ENCODE measurements at places on chromosomes 16 and 17.

DNA sequence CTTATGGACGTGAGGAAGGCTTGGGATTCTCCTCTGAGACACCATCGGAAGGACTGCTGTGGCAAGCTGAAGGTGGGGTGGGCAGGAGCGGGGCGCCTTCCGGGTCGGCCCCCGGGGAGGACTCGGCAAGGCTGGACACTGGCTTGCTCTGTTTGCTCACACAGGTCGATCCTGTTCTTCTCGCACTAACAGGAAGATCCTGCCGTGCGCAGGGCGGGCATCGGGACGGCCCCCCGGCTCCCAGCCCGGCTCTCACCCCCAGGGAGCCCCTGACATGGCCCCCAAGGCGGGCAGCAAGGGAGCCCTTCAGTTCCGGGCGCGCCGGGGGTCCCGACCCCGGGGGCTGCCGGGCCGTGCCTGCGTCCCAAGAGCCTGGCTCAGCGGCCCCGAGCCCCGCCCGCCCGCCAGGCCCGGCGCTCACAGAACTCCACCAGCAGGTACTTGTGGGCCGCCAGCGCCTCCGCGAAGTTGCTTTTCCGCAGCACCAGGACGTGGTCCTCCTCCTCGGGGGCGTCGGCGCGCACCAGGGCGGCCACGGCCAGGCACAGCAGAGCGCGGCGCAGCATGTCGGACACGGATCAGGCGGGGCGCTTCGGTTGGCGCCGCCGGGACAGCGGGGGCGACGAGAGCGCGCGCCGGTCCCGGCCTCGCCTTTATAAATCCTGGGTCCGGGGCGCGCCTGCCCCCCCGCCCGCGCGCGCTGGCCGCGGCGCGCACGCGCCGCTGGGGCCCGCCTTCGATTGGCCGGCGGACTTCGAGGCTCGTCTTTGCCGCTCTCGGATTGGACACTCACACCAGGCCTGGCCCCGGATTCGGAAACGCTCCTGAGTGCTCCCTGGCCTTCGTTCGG lies at the start of gene P4HB:
Gene P4HB (minus strand): TSS at position 630 of the 850 bp plus-strand sequence. CDS start 64 bp downstream, at position 566.
- no peak for DNase-seq

GRCh38 chr16:84933774-84934631 lies 77.3 kb downstream of the ZDHHC7 start:
- no peak for DNase-seq

DNA sequence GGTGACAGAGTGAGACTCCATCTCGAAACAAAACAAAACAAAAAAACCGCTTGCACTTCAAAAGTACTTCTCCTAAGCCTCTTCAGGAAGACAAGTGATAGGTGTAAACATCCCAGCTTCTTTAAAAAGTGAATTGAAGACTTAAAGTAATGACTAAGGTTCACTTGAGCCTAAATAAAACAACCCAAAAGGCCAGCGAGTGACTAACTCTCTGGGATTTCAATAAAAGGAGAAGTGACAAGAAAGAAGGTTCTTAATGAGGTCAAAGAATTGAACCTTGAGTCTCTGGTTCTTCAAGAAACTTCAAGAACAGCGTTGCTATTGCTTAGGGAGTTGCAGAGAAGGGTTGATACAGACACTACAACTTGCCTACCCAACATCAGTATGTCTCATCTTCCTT lies 42.2 kb downstream of the STX8 start:
- DNase-seq = no peak

DNA sequence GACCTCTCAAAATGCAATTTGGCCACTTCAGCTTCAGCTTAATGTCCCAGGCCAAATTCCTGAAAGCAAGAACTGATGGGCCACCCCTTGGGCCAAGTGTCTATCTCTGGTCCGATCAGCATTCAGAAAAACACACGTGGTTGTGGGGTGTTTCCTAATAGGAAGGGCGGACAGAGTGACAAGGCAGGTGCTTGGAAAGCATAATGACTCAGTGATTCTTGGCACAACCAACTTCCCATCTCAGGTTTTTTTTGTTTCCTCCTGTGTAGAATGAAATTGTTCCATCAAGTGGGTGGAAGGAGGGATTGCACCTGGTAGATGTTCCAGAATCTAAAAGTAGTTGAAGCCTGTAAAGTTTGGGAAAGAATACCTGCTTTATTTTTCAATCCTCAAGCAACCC lies 155.6 kb downstream of the HS3ST2 start:
- no peak for DNase-seq

GRCh38 chr16:351804-352520 lies 561 bp downstream of the AXIN1 start:
- DNase-seq = no peak

DNA sequence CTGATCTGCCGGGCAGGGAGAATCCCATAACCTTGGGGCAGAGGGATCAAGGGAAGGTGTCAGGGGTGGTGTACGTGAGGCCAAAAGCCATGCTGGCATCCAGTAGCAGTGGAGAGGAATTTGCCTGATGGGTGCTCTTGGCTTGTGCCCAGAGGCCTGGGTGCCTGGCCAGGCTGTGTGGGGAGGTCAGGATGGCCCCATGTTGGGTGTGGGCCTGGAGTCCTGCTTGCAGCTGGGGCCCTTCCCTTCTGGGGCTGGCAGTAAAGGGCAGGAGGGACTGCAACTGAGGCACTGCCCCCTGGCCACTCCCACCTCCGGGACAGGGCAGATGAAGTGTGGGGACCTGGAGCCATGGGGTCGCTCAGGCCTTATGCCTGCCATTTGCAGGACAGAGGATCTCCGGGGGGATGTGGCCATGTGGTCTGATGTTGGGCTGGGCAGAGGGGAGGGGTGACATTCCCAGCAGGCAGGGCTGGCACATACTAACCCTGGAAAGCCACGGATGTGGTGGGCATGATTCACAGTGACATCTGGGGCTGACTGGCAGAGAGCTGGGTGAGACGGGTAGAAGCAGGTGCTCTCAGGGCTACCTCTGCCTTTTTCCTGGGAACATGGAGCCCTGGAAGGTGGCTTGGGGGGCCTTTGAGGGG lies 3.5 kb downstream of the FMNL1 start:
- no peak for DNase-seq

Measured in COLO829 (cell line).